Putamen (tissue), 1 donor: ENCODE measurements at places on chromosomes 6 and 20.
A peak's percentile ranks its signal among the peaks of the same experiment; 100 is the strongest.

DNA sequence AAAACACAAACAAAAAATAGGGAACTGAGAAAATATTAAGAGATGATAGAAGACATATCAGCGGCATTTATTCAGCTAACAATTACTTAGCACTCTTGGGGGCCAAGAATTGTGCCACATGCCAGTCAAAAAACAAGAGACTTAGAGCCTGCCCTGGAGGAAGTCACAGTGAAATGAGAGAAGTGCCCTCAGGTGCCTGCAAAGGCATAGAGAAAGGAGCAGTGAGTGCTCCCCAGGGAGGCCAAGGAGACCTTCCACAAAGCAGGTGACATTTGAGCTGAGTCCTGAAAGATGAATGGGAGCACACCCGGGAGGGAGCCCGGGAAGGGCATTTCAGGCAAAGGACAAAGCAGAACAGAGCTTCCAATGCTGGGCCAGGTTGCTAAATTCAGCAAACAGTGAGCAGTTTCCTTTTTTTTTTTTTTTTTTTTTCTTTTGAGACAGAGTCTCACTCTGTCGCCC lies 184.7 kb upstream of the JARID2 start:
- DNase-seq = no peak

DNA sequence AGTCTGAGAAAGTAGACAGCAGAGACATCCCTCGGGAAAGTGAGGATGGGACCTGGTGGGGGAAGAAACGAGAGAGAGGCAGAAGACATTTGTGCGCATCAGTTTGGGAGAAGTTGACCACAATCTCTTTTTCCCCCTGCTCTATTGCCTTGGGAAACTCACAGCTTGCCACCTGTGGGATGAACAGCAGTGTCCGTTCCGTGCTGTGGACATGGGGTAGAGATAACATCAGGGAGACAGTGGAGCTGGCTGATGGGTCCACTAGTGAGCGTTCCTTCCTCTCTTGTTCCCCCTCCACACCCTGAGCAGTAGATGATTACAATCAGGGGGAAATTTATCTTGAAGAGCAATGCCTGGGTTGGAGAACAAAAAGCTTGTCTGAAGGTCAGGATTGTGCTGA lies 21.8 kb upstream of the RNF182 start:
- DNase-seq = no peak

- DNase-seq = peak; percentile 90
These were observed 120.5 kb downstream of the KIF13A start for GRCh38 chr6:17866876-17867444.

GRCh38 chr6:5090603-5091002 lies 5.5 kb downstream of the PPP1R3G start:
- no peak for DNase-seq

DNA sequence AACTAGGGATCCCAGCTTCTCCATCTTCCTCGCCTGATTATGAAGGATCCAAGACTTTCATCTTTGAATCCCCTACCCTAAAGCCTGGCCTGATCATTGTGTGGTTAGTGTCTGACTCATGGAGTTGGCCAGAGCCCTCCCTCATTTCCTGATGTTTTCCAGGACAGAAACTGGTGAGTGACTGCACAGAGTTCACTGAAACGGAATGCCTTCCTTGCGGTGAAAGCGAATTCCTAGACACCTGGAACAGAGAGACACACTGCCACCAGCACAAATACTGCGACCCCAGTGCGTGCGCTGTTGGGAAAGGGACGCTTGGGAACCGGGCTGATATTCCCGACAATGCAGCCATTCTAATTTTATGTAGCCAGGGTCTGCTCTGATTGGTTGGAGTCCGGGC lies 4.0 kb downstream of the CD40 start:
- no peak for DNase-seq

- no peak for DNase-seq
These were observed 58.5 kb downstream of the PREX1 start for GRCh38 chr20:48769069-48769983.

DNA sequence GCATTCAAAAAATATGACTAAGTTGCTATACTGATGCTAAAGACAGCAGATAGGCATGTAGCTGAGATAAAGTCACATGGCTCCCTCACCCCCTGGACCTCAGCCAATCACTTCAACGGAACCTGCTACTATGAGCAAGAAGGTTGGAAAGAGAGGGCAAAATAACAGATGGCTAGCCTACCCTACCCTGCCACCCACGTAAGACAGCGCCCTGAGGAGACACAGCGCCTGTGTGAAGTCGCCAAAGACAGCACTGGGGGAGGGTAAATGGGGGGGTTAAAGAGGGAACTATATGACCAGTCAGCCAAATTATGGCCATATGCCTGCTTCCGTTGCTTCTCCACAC lies 163.2 kb downstream of the RALGAPA2 start:
- DNase-seq = no peak

GRCh38 chr20:11247046-11248010 lies 573.5 kb upstream of the JAG1 start:
- no peak for DNase-seq
